Stomach (tissue), 19 donors: ENCODE measurements at places on chromosomes 2 and 18.

DNA sequence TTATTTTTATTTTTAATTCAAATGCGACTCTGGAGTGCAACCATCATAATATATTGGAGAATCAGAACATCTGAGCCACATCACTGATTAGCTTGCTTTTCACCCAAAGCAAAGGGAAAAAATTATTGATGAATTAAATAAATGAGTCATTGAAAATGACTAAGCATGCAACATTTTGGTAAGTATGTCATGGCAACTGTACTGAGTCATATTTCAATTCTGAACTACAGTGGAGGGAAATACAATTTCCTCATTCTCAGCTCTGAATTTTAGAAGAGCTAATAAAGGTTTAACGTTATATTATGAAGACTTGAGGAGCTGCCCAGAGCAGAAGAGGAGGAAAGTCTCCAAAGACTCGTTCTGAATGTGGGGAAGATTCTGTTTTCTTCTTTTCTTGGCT lies 89.6 kb upstream of the CCDC68 start:
- no peaks in the 10 kb centered on the region for H3K27me3 ChIP-seq
- DNase-seq: no peak
- H3K4me1 ChIP-seq: no peaks in the 10 kb centered on the region
- no peak overlapping the region for H3K4me3 ChIP-seq
- no peaks in the 10 kb centered on the region for H3K36me3 ChIP-seq
- H3K27ac ChIP-seq: no peak overlapping the region

- no peaks in the 10 kb centered on the region for H3K4me1 ChIP-seq
- no peaks in the 10 kb centered on the region for H3K36me3 ChIP-seq
- H3K4me3 ChIP-seq: no peak overlapping the region
- DNase-seq: no peak
- no peaks in the 10 kb centered on the region for H3K27me3 ChIP-seq
- no peak overlapping the region for H3K27ac ChIP-seq
Observed at GRCh38 chr2:15713475-15713874, 121.8 kb downstream of the DDX1 start.

DNA sequence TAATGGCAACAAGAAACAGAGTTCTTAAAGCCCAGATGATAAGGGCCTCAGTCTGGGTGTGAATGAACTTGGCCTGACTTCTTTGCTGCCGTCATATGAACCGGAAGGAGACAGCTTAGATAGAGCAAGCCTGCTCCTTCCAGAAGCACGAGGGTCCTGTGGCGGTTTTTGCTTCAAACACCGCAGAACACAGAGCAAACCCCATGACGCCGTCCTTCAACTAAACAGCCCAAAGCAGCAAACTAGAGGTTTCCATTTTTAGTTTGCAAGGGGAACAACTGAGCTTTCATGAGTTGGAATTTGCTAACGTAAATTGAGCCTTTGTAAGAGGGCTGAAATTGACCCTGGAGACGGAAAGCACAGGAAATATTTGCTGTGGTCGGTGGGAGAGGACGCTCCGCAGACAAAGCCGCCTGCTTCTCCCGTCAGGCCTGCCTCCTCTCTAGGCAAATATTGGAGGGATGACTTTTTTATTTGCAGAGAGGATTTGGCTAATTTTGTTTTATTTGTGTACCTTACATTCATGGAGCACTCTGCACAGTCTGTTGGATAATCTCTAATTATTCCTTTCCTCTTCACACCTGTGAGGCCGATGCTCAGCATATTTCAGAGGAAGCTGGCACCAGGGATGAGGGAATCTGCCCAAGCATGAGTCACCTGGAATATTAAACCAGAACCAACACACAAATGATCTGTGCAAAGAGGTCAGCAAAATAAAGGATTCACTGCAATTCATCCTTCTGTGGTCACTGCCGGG lies 134.0 kb upstream of the NCK2 start:
- H3K4me3 ChIP-seq: no peak overlapping the region
- peaks cover 46% of the 10 kb centered on the region for H3K4me1 ChIP-seq
- peak; percentile 43 for DNase-seq
- peak overlapping the region; percentile 45 for H3K27ac ChIP-seq

DNA sequence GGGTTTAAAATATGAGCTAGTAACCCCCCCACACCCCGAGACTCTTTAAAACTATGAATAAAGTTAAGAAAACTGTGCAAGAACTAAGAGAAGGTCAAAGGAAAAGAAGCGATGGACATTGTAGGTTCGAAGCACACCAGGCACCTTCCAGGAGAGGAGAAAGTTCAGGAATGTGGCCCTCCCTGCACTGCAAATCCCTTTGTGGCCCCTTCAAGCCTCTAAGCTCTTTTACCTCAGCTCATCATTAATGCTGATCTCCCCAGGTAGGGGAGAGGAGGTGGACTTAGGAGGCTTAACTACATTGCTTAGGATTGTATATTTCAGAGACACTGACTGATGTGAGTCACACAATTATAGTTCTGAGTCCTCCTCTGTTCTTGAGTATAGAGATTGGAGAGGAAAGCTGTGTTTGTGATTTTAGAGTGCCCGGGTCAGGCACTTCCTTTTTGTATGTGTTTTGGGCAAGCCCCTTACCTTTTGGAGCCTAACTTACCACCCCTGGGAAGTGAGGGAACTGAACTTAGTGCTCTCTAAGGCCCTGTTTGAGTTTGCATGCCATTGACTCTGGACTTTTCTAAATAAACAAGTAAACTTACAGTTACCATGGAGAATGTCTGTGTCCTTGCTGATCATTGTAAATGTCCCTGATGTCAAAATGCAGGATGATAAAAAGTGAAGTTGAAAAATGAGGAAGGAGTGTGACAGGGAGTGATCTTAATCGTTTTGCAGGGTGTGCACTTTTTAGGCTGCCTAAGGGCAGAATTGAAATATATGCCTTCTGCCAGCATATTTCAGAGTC lies 140.8 kb upstream of the ZEB2 start:
- H3K27ac ChIP-seq: peak overlapping the region; percentile 30
- no peaks in the 10 kb centered on the region for H3K36me3 ChIP-seq
- no peak overlapping the region for H3K4me3 ChIP-seq

DNA sequence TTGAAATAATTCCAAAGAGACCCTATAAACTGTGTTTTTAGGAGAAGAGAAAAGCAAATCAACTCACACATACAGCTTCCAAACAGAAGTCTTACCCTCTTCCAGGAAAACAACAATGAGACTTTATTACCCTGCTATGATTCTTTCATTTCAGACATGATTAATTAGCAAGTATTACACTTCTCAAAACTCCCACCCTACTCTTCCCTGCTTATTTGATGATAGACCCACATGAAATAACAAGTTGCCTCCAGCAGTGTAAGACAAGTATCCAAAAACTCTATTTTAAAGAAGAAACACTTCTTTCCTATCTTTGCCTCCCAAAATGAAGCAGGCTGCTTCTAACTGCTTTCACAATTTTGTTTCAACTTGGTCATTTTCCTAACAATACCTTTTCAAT lies 4.1 kb downstream of the FIGN start:
- H3K4me1 ChIP-seq: no peaks in the 10 kb centered on the region
- no peak overlapping the region for H3K4me3 ChIP-seq
- H3K27me3 ChIP-seq: no peaks in the 10 kb centered on the region
- no peaks in the 10 kb centered on the region for H3K36me3 ChIP-seq

DNA sequence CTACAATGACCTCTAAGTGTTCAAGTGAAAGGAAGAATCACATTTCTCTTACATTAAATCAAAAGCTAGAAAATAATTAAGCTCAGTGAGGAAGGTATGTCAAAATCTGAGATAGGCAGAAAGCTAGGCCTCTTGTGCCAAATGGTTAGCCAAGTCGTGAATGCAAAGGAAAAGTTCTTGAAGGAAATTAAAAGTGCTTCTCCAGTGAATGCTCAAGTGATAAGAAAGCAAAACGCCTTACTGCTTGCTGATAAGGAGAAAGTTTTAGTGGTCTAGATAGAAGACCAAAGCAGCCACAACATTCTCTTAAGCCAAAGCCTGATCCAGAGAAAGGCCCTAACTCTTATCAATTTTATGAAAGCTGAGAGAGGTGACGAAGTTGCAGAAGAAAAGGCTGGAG lies 932.3 kb upstream of the ACVR2A start:
- DNase-seq: no peak
- no peaks in the 10 kb centered on the region for H3K36me3 ChIP-seq
- H3K27ac ChIP-seq: no peak overlapping the region
- H3K4me1 ChIP-seq: no peaks in the 10 kb centered on the region
